Brain pericyte (primary cell): ENCODE measurements at places on chromosomes 13 and 19.

GRCh38 chr13:25171517-25172302 lies at the start of gene AMER2:
AMER2 (minus strand) TSS chr13:25172288; CDS start chr13:25171619, 669 bp downstream.
- no peak for DNase-seq

GRCh38 chr13:83516781-83517180 lies 365.5 kb downstream of the SLITRK1 start:
- no peak for DNase-seq

- DNase-seq = no peak
These were observed 17.6 kb downstream of the TMEM38A start for GRCh38 chr19:16678498-16678897.

- no peak for DNase-seq
These were observed 2.3 kb upstream of the ZNF347 start for GRCh38 chr19:53161123-53161522.

GRCh38 chr19:49983645-49984229 lies 22.8 kb upstream of the SIGLEC11 start:
- DNase-seq = no peak
